ENCODE measurements at places on chromosomes 3 and 15.

- no peak for DNase-seq
Measured at GRCh38 chr3:40267937-40268724, 41.4 kb upstream of the EIF1B start.

GRCh38 chr3:46670891-46671427 is 22.5 kb downstream of the ALS2CL start:
- DNase-seq, result peak; percentile 27

- no peak for DNase-seq
Measured at GRCh38 chr3:151467069-151467468, 6.2 kb upstream of the IGSF10 start.

DNA sequence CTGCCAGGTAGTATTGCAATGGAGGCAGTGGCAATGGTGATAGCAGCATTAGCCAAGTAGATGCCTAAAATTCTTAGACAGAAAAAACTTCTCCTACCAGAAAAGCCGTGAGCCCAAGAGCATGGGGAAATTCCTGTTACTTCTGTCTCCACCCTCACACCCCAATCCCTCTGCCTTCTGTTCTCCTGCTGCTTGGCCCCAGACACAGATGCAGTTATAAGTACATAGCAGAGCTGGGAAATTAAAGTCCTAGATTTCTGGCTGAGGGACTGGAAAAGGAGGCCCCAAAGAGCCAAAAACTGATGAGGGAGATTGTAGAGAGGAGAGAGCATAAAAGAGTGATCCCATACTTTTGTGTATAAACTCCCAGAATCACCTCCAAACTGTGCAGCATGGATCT is 166.9 kb downstream of the SMAD6 start:
- DNase-seq, result no peak

GRCh38 chr3:194768586-194768985 is 82.9 kb downstream of the FAM43A start:
- no peak for DNase-seq

- DNase-seq, result no peak
Measured at GRCh38 chr3:137764001-137764433, at the start of gene SOX14. TSS of gene SOX14 (plus strand) at chr3:137764315. CDS start at chr3:137764785, 470 bp downstream.
